ENCODE measurements at places on chromosomes 1 and 21.

DNA sequence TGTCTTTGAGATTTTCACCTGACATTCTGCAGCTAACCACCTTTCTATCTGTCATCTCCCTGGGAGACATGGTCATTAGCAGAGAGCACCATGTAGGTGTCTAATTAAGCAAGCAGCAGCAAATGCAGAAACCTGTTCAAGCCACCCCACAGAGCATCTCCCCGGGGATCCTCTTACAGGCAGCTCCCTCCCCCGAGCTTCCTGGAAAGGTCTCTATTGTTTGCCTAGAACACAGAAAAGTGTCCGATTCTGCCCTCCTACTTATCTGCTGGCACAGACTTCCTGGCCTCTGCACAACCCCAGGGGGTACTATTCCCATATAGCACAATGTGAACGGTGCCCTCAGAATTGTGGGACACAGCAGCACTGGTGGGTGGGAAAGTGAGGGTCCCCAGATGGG lies 46.1 kb downstream of the PLEKHA6 start:
- no peak for DNase-seq

DNA sequence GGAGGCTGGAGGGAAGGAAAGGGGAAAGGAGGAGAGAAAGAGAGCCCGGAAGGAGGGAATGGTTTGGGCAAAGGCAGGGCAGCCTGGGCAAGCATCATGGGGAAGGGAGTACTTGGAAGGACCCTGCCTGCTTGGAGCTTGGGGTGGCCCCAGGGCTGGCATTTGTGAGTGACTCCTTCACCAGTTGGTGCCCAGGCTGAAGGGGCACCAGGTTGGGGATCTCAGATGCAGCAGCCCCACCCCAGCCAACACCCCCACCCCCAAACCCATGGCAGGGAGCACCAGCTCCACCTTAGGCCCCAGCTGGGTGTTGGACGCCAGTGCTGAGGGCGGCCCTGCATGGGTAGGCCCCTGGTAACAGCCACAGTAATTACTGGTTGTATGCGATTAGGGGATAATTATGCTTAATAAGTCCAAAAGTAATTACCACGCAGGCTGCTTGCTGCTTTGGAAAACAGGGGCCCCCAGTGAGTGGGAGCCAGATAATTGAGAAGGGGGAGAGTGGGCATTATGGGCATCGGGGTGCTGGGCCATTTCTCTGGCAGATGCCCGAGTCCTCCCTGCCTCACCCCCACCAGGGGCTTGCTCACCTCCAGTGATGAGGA lies 78.3 kb downstream of the VWA5B1 start:
- no peak for DNase-seq

GRCh38 chr1:14135070-14135469 lies 435.1 kb downstream of the PRDM2 start:
- DNase-seq = no peak

GRCh38 chr1:69752831-69753230 lies 185.1 kb downstream of the LRRC7 start:
- no peak for DNase-seq

DNA sequence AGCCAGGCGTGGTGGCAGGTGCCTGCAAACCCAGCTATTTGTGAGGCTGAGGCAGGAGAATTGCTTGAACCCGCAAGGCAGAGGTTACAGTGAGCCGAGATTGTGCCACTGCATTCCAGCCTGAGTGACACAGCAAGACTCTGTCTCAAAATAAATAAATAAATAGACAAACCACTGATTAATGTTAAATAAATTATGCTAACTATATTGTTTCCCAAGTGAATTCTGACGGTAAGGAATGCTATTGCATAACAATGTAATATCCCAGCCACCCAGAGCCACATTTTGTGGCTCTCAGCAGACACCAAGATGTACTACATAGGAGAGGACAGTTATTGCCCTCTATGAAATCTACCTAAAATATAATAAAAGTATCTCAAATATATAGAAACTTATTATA lies 55.4 kb downstream of the LPGAT1 start:
- no peak for DNase-seq

DNA sequence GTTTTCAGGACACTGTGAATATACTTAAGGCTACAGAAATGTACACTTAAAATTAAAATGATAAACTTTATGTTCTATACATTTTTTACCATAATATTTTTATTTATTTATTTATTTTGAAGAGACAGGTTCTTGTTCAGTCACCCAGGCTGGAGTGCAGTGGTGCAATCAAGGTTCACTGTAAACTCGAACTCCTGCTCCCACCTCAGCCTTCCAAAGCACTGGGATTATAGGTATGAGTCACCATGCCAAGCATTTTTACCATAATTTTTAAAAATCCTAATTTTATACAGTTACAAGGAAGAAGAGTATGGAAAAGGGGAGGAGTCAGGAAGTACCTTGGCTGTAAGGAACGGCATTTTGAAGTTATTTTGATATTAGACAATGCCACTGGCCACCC lies 23.6 kb upstream of the ANGPTL3 start:
- no peak for DNase-seq

- no peak for DNase-seq
Observed at GRCh38 chr1:207965392-207966387, 54.8 kb upstream of the CD34 start.

DNA sequence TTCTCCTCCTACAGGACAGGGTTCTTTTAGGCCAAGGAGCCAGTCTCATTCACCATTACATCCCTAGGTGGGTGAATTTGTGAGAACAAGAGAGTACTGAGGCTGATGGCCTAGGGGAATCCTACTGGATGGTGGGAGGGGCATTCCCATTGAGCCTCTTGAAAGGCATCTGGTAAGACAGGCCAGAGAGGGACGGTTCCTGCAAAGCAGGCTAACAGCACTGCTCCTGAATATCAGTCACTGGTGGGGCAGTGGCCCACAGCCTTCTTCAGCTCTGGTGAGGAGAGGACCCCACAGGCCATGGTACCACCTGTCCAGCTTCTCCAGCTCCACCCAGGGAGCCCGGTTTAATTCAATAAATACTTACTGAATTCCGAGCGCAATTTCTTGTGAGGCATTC lies 125.9 kb upstream of the EDN2 start:
- no peak for DNase-seq

GRCh38 chr1:152244576-152245273 lies 20.7 kb upstream of the HRNR start:
- no peak for DNase-seq

GRCh38 chr1:210448297-210448892 lies 119.7 kb downstream of the HHAT start:
- DNase-seq = peak; percentile 17

- peak; percentile 2 for DNase-seq
Observed at GRCh38 chr1:50774759-50775351, 185.2 kb downstream of the FAF1 start.

DNA sequence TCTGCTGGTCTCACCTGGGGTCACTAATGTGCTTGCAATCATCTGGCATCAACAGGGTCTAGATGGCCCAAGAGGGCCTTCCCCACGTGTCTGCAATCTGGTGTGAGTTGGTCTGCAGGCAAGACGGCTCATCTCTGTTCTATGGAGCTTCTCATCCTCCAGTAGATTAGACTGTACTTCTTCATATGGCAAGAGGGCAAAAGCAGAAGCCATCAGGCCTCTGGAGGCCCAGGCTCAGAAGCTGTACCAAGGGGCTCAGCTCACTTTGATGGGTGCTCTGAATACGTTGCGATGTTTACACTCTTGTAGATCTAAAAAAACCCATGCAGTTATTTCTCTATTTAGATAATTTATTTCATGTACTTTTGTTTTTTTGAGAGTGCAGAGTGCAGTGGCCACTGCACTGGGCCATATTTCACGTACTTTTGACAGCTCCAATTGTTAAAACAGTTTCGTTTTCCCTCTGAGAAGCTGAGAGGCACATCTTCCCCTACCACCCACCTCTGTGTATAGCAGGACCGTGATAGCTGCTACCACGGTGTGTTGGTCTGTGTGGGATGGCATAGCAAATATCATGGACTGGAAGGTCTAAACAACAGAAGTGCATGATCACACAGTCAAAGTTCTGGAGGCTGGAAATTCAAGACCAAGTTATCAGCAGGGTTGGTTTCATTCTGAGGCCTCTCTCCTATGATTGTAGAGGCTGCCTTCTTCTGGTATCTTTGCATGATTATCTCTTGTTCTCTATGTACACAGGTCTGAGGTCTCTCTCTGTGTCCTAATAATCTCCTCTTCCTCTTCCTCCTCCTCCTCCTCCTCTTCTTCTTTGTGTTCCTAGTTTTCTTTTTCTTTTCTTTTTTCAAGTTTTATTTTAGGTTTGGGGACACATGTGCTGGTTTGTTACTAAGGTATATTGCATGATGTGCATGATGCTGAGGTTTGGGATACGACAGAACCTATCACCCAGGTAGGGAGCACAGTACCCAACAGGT lies 17.0 kb downstream of the CITED4 start:
- no peak for DNase-seq

DNA sequence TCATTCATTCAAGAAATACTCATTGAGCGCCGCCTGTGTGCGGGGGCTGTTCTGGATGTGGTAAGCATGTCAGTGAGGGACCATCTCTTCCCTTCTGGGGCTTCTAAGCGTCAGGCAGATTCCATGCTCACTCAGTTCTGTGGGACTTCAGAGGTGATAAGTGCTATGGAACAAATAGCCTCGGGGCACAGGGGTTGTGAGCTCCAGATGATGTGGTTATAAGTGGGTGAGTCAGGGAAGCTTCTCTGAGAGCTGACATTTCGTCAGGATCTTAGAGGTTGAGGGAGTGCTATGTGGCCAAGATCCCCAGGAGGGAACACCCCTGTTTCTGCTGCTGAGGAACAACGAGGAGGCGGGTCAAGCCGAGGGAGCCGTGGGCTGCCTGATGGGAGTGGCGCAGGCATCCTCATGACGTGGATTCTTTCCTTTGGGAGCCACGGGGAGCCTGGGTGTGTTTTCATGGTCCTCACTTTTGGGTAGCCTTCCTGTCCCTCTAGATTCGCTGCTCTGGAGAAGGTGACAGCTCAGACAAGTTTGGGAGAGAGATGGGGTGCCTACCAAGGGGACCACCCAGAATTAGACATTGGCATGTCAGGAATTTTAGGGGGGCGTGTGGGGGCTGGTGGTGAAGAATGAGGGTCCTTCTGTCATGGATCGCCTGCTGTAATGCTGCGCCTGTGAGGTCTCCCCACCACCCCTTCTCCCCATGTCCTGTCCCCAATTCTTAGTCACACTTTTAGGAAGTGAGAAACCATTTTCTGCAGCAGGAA lies 38.5 kb downstream of the HUNK start:
- DNase-seq = no peak

DNA sequence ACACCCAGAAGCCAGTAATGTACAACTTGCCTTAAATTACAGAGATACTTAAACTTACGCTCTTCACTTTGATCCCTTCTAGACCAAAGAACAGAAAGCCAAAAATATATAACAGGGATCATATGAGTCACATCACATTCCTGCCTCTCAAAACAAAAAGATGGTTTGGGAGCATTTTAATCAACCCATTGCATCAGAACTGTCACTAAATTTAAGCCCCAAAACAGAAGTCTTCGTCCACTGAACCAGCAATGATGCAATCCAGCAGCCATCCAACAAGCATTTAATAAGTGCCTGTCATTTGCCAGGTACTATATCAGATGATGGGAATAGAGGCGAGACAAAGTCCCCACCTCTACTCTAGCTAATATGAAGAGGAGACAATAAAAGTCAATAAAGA lies 42.7 kb upstream of the GLIS1 start:
- no peak for DNase-seq

- DNase-seq = no peak
Observed at GRCh38 chr21:34091032-34091431, 17.7 kb downstream of the MRPS6 start.

DNA sequence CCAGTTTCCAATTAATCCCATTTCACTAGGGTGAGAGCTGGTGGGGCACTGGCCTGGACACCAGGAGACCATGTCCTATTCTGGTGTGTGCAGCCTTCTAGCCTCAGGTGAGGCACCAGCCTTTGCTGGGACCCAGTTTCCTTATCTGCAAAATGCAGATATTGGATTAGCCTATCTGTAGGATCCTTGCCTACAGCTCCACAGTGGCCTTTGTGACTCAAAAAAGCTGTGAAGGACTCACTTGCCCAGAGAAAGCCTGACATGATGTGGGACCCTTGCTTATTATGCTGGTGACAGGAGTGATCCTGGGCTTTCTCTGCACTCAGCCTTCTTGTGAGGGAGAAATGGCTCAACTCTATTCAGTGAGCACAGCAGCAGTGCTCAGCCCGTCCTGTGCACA lies 32.3 kb downstream of the TENT5C start:
- no peak for DNase-seq

- no peak for DNase-seq
Observed at GRCh38 chr1:15786581-15786980, 20.9 kb downstream of the UQCRHL start.

GRCh38 chr1:28110555-28110954 lies 22.1 kb upstream of the EYA3 start:
- DNase-seq = no peak

- DNase-seq = no peak
Observed at GRCh38 chr1:91575909-91576519, 75.4 kb downstream of the CDC7 start.

- no peak for DNase-seq
Observed at GRCh38 chr1:41783189-41783639, 135.5 kb downstream of the HIVEP3 start.

- no peak for DNase-seq
Observed at GRCh38 chr1:114270282-114270681, 116.6 kb upstream of the SYT6 start.

DNA sequence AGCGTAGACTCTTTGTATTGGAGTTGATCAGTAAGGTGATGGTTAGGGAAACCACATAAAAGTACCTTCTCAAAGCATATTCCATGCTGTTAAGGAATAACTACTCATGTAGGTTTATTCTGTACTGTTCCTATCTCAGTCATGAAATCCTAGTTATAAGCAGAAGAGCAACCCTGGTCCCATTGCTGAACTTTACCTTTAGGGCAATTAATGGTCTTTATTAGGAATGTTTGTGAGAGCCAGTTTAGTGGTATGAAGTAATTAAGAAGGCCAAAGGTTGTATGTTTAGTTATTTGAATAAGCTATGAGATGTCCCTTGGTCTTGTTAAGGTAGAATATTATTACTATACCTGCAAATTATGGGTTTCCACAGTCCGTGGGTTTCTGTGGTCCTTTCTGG lies 44.0 kb downstream of the ACP6 start:
- DNase-seq = no peak

GRCh38 chr1:109814223-109814622 lies 50.5 kb upstream of the EPS8L3 start:
- no peak for DNase-seq

GRCh38 chr1:205137901-205138300 lies 16.1 kb upstream of the RBBP5 start:
- no peak for DNase-seq

- no peak for DNase-seq
Observed at GRCh38 chr1:209412036-209412435, 171.5 kb upstream of the CAMK1G start.

DNA sequence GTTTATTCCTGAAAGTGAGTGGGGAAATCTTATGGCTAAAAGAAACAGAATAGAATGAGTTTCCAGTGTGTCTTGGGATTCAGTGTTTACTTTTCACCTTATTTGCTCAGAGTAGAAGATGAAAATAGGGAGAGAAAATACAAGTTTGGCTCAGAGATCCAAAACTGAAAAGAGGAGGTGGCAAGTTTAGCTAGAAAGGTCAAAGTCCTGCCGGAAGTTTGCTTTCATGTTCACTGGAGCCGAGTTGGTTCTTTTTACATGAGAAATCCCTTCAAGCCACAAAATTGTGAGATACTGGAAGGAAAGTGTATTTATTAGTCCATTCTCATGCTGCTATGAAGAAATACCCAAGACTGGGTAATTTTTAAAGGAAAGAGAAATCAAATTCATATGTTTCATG lies 604.6 kb downstream of the MRPL39 start:
- DNase-seq = no peak
